ENCODE measurements at places on chromosomes 4 and X. TPM values are rescaled to one million over a fixed set of nuclear protein-coding genes. Genes with fewer than 3 reads are reported as not detected.

IL13RA2 gene
- total RNA-seq: not detected

SSX1 gene
- total RNA-seq: not detected

COL4A6 gene
- total RNA-seq: not detected

SPANXN3 gene
- total RNA-seq: not detected

MUC7 gene
- not detected for total RNA-seq

KLHL8 gene
- total RNA-seq: 6.1 TPM

AREG gene
- total RNA-seq: 173 TPM

KCND1 gene
- not detected for total RNA-seq

MTHFD2L gene
- 32.9 TPM for total RNA-seq

SLC10A6 gene
- total RNA-seq: not detected

ZIC3 gene
- not detected for total RNA-seq

BST1 gene
- total RNA-seq: not detected

MAGEA9B gene
- total RNA-seq: not detected

XPNPEP2 gene
- not detected for total RNA-seq

DCAF12L2 gene
- not detected for total RNA-seq

LRIT3 gene
- total RNA-seq: not detected

CHRDL1 gene
- not detected for total RNA-seq

Measured in HT-29 (cell line).